Hippocampal formation (tissue), 2 donors: ENCODE measurements at places on chromosomes 7 and 10.
A peak's percentile ranks its signal among the peaks of the same experiment; 100 is the strongest.

DNA sequence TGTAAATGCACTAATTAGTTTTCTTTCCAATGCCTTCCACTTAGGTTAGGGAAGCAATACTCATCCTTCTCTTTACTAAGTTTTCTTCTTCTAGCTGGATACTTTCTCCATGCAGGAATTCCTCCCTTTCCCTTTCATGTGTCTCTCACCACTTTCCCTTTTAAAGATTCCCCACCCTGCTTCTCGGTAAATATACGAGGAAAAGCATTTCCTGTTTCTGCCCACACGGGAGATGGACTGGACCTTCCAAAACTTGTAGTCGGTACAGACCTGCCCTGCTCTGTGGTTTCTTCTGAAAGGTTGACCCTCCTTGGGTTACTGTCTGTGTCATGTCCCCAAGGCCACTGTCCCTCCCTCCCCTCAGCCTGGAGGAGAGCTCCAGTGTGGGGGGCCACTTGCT is 58.9 kb upstream of the LYZL2 start:
- no peak for DNase-seq

GRCh38 chr10:122258136-122259074 is 12.7 kb upstream of the BTBD16 start:
- no peak for DNase-seq

DNA sequence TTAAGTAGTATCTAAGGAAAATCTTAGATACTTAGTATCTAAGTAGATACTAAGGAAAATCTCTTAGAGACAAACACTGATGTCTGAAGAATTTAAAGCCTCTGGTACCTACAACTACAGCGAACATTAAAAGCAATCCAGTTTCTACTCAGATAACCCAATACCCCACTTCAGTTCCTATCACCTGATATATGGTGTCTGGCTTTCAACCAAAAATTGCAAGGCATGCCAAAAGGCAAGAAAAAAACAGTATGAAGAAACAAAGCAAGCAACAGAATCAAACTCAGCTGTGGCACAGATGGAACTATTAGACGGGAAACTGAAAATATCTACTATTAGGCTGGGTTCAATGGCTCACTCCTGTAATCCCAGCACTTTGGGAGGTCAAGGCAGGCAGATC is 31.1 kb downstream of the ARHGAP12 start:
- no peak for DNase-seq

- no peak for DNase-seq
Measured at GRCh38 chr10:111114758-111115500, 38.1 kb downstream of the ADRA2A start.

DNA sequence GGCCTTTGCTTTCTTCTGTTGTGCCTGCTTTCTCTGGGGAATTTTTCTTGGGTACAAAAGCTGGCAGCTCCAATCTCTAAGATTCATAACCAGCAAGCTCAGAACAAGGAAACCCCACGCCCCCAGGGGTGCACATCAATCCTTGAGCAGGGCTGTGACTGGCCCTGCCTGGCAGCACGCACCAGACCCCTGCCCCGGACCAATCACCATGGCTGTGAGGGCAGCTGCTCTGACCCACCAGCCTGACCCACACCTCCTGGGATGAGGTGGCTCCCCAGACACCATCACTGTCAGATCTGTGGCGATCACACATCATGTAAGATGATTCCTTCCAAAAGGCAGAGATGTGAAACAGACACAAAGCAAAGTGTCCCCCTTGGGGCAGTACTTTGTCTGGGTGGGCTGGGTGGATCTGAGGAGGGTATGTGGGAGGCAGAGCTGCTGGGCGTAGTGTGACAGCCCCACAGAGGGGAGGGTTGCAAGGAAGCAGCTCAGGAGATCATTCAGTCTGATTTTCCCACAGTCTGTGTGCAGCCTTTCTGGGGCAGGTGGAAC is 175.5 kb upstream of the SHH start:
- DNase-seq = no peak

GRCh38 chr7:42074076-42074475 is 162.9 kb downstream of the GLI3 start:
- no peak for DNase-seq

GRCh38 chr7:4225881-4226523 is 456.1 kb upstream of the FOXK1 start:
- no peak for DNase-seq

DNA sequence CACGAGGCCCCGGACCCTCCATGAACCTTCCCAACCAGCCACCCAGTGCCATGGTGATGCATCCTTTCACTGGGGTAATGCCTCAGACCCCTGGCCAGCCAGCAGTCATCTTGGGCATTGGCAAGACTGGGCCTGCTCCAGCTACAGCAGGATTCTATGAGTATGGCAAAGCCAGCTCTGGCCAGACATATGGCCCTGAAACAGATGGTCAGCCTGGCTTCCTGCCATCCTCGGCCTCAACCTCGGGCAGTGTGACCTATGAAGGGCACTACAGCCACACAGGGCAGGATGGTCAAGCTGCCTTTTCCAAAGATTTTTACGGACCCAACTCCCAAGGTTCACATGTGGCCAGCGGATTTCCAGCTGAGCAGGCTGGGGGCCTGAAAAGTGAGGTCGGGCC is 90.6 kb upstream of the PDCD4 start:
- DNase-seq = no peak

DNA sequence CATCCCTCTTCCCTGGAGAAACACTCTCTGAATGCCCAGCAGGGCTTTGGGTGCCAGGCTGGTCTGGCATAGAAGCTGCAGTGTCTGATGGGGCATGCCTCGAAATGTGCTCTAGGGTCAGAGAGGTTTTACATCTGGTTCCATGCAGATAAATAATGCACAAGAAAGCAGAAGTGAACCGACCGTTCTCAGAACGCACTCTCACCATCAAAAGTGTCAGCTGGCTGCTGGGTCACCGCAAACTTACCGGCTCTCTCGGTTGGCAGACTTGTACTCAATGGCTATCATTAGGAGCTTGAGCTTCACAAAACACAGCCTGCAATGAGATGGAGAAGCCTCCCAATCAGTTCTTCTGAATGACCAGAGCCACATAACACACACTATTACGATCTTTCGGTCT is 610.0 kb downstream of the KCNMA1 start:
- DNase-seq = no peak

- DNase-seq = no peak
Measured at GRCh38 chr7:77308792-77309191, 107.4 kb downstream of the GSAP start.

GRCh38 chr10:49750546-49750945 is 11.6 kb downstream of the OGDHL start:
- DNase-seq = no peak

- DNase-seq = peak; percentile 12
Measured at GRCh38 chr7:137820677-137821420, 25.9 kb downstream of the DGKI start.

GRCh38 chr10:31578181-31578852 is 259.3 kb downstream of the ZEB1 start:
- DNase-seq = no peak

DNA sequence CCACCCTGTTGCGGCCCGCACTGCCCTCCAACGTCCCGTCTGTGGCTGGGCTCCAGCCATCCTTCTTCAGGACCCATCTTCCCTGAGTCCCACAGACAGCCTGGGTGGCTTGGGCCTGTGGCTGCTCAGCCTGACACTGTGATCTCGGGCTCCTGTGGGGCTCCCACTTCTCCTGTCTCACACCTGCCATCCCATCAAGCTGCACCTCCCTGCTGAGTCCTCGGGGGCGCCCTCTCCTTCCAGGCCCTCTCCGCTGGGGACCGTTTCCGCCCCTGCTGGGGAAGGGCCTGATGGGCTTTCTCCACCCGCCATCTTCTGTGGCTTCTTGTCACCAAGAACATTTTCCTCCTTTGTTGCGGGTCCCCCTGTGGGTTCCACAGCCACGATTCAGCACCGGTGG is 173.8 kb upstream of the PPP2R2D start:
- no peak for DNase-seq

DNA sequence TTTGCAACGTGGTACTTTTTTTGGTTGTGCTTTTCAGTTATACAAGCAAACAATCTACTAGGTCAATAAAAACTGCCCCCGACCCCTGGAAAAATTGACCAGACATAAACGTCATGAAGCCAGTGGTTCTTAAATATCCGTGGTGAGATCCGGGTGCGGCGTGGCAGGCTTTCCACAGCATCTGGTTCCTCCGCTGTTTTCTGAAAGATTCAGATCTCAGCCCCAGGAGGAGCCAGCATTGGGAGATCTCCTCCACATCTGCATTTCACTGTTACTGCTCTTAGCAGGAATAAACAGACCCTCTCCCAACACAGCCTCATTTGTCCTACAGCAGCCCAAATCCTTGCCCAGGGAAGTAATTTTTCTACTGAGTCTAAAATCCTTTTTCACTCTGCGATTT is 664.3 kb upstream of the FOXK1 start:
- DNase-seq = no peak

- DNase-seq = peak; percentile 54
Measured at GRCh38 chr10:80408242-80409101, at the start of gene PRXL2A. TSS of gene PRXL2A (plus strand) at chr10:80408551. CDS start at chr10:80420468, 11,917 bp downstream.

DNA sequence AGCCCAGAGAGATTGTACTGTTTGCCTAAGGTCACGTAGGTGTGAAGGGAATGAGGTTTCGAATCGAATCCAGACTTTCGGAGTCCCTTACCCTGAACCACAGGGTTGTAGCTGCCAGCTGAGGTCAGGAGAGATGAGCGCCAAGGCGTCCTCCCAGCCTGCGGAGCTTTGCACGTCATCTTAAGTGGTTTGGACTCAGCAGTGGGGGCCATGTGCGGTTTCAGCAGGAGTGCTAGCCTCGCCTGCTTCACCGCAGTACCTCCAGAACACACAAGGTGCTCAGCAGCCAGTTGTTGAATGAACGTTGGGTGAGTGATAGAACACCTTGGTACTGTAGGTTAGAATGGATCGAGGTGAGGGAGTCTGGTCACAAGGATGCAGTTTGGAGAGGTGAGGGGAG is 74.9 kb upstream of the PPIF start:
- no peak for DNase-seq

- no peak for DNase-seq
Measured at GRCh38 chr7:128188396-128189230, 52.5 kb upstream of the LEP start.

DNA sequence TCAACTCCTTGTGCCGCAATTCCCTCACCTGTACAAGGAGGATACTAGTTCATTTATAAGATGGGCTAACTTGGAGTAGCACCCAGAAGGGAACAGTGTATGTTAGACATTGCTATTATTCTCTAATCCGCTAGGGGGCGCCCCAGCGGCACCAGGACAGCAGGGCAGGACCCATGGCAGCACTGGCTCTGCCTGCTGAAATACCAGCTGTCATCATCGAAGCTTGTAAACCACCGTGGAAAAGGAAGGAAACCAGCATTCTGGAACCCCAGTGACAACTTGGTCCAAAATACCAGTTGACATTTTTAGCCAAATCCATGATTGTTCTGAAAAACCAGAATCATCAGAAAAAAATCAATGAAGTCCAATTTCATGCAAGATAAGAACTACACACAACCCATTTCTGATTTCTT is 134.4 kb downstream of the ITGA8 start:
- DNase-seq = peak; percentile 11

- no peak for DNase-seq
Measured at GRCh38 chr7:26179826-26180497, 20.6 kb downstream of the HNRNPA2B1 start.

DNA sequence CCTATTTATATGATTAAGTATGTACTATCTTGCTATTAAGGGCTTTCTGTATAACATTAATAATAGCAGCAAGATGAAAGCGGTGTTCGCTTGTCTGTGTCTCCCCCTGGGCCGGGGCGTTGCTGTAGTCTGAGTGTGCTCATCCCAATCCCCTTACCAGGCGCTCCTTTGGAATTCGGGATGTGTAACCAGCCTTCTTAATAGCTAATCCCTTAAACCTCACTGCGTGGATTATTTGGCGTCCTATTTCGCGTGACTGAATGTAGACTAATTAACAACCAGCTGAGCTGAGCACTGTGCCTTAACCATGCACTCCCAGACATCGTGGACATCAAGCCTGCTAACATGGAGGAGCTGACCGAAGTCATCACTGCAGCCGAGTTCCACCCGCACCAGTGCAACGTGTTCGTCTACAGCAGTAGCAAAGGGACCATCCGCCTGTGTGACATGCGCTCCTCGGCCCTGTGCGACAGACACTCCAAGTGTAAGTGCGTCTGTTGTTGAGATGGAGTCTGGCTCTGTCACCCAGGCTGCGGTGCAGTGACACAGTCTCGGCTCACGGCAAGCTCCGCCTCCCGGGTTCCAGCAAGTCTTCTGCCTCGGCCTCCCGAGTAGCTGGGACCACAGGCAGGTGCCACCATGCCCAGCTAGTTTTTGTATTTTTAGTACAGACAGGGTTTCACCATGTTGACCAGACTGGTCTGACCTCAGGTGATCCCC is 36.6 kb downstream of the BNIP3 start:
- DNase-seq = no peak

DNA sequence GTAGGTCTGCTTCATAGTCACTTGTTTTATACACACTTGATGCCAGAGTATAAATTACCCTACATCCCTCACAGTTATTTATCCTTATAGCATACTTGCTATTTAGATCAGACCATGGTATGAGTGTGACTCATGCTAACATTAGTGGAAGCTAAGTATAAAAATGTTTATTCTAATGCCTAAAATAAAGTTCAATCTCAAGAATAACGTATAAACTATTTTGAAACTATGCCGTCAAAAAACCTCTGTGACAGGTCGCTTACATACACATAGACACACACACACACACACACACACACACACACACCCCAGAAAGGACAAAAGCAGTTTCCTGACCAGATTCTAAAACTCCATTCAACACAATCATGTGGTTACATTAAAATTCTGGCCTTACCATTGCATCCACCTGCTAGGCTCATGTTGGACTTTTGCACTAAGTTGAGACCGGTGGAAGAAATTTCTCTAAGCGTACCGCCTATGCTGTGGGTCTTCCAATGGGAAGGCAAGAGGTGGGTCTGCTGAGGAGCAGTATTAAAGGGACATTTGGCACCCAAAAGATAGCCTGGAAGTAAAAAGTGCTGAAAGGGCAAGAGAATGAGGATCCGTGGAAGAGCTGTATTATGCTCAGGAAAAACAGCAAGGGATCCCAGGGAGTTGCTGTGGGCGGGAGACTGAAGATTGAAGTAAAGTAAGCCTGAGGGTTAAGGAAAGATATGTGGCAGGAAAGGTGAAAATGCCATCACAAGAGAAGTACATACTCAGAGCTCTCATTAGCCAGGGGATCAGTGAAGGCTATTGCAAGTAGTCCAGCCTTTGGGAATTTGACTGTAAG is 5.0 kb downstream of the FOXP2 start:
- no peak for DNase-seq

DNA sequence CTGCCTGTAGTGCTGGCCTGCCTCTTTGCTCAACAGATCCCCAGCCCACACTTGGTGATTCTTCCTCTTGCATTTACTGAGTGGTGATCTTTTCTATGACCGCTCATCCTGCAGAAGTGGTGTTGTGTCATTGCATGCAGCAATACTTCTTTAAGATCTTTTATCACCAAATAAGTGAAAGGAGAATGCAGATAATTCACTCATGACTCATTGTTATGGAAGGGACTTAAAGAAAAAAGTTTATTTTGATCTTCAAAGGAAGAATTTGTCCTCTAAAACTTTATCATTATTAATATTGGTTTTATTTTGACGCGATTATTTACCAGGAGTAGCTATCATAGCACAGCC is 489.1 kb upstream of the CELF2 start:
- DNase-seq = no peak

GRCh38 chr7:16982640-16983350 is 101.0 kb upstream of the AGR3 start:
- DNase-seq = no peak

- DNase-seq = no peak
Measured at GRCh38 chr7:89503281-89503680, 651.0 kb upstream of the STEAP1 start.

GRCh38 chr10:85213493-85213892 is 885.1 kb downstream of the CCSER2 start:
- DNase-seq = no peak
